ENCODE measurements at places on chromosomes 6 and 20.

DNA sequence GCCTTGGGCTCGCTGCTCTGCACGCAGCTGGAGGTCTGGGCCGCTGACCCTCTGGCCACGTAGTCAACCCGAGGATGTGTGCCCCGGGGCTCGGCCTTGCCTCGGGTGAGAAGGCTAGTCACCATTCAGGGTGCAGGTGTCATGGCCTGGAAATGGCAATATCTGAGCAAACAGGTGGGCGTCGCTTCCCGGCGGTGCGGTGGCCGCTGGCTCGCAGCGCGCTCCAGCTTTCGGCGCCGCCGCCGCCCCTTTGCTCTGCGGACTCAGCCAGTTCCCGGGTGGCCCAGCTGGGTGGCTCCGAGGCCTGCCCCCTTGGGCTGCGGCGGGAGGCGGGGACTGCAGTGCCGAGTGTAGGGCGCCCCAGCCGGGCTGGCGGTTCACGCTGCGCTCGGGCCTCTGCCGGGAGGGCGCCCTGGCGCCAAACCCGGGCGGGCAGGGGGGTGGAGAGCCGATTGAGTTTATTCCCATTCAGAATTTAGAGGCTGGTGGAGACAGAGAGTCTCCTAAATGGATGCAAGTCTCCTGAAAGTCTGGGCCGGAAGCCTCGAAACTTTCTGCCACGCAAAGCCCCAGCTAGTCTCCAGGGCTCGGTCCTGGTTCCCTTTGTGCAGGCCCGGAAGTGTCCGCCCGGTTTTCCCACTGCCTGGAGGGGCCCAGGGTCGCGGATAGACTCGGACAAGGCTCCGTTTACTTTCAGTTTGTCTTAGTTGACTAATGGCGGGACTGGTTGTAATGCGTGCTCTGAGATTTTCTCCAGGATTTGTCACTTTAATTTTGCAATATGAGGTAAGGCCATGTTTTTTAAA lies 11.3 kb upstream of the TFAP2A start:
- peak; percentile 69 for DNase-seq

DNA sequence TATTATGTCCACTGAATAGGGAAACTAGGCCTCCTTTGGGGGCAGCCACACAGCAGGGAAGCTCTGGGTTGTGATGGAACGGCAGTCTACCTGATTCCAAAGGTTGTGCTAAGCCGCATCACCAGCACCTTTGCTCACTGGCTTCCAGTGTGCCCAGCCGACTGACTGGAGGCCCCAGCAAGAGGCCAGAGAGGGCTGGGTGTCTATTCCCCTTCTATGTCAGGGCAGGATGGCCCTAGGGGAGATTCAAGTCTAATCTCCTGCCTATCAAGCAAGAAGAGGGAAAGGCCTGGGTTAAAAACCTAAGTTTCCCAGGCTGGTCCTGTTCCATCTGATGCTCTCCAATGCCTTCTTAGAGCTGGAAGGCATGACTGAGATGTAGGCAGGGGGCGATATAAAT lies 53.6 kb downstream of the JPH2 start:
- DNase-seq = no peak

GRCh38 chr6:79821859-79822258 lies 125.5 kb downstream of the ELOVL4 start:
- DNase-seq = no peak

- no peak for DNase-seq
Observed at GRCh38 chr6:3053231-3053508, 15.1 kb upstream of the RIPK1 start.

GRCh38 chr6:16437095-16437494 lies 198.7 kb downstream of the GMPR start:
- no peak for DNase-seq

- DNase-seq = no peak
Observed at GRCh38 chr20:3766422-3767109, 987 bp downstream of the ADISSP start.

GRCh38 chr6:27672113-27672799 lies 199.4 kb upstream of the ZNF184 start:
- DNase-seq = peak; percentile 72

DNA sequence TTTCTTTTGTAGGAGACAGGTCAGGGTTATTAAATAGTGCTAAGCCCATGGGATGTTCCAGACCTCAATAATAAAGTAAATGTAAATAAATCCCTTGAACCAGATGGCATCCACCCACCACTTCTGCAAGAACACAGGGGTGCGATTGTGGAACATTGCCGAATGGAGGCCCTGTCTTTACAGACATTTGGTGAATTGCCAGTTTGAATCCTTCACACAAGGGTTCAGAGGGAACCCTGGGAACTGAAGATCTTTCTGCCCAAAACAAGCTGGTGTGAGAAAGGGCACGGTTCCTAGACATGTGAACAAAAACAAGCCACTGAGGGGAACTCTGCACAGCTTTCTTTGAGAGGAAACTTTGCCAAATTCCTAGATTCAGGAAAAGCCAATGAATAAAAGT lies 30.2 kb upstream of the RNF8 start:
- no peak for DNase-seq

- DNase-seq = peak; percentile 64
Observed at GRCh38 chr6:29792123-29793035, 35.2 kb upstream of the HLA-G start.

DNA sequence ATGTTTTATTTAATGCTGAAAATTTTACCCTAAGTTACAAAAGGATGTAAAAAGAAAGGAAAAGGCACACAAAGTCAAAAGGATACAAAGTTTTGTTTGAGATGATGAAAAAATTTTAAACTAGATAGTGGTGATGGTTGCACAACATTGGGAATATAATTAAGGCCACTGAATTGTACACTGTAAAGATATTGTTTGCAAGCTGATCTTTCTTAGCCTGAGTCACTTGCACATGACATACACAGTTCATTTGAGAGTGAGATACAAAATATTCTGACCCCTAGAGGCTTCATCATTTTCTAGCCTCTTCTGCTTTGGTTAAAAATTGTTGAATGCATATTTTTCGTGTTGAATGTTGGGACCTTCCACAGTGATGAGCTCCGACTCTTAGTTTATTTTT lies 462.6 kb downstream of the HDGFL1 start:
- no peak for DNase-seq

GRCh38 chr6:162856885-162857284 lies 129.1 kb downstream of the PACRG start:
- peak; percentile 26 for DNase-seq

DNA sequence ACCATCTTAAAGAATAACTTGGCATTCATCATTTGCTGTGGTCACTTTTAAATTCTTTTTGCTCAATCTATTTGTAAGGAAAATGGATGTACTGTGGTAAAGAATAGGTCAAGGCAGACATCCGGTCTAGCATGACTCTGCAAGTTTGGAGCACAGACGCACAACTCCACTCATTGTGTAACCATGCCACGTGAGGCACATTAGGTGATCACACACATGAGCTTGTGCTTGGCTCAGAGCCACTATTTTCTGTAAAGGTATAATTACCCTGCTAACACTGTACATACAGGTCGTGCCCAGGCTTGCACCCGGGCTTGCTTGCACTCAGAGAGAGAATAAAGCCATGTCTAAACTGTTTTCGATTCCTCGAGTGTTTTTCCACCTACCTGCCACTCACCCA lies 1289.1 kb upstream of the ADGRB3 start:
- DNase-seq = no peak

DNA sequence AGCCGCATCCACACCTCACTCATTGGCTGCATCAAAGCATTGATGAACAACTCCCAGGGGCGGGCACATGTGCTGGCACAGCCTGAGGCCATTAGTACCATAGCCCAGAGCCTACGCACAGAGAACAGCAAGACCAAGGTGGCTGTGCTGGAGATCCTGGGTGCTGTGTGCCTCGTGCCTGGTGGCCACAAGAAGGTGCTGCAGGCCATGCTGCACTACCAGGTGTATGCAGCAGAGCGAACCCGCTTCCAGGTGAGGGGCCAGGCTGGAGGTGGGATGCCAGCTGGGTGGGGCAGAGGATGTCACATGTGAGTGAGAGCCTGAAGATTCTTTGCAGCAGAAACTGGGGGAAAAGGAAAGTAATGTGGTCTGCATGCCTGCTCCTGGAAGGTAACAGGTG lies 66.7 kb downstream of the MOCS1 start:
- no peak for DNase-seq

DNA sequence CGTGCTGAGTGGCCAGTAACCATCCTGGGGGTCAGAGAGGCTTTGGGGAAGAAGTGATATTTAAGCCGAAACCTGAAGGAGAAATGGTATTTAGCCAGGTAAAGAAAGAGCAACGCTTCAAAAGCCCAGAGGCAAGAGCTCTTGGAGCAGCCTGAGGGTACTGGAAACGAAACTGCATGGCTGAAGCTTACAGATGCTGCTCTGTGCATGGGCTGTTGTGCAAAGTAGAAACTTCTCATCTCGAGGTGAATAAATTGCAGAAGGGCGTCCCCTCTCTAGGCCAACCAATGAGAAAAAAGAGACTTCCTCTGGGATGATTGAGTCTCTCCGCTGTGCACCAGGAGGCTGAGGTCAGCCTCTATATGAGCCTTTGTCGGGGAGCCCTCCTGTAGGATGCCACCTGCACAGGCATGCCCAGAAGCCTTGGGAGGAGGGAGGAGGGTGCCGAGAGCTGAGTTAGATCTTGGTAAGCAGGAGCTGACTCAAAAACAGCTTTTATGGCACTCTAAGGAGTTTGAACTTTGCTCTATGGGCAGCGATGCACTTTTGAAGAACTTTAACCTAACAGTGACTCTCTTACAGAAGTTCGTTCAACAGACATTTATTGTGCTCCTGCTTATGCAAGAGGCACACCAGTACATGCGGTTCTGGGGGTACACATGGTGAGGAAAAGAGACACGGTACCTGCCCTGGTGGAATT lies 61.6 kb upstream of the EDN1 start:
- no peak for DNase-seq

DNA sequence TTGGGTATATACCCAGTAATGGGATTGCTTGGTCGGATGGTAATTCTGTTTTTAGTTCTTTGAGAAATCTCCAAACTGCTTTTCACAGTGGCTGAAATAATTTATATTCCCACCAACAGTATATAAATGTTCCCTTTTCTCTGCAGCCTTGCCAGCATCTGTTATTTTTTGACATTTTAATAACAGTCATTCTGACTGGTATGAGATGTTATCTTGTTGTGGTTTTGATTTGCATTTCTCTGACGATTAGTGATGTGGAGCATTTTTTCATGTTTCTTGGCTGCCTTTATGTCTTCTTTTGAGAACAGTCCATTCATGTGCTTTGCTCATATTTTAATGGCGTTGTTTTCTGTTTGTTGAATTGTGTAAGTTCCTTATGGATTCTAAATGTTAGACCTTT lies 641.6 kb downstream of the HACE1 start:
- no peak for DNase-seq

GRCh38 chr6:181049-181654 lies 111.1 kb upstream of the DUSP22 start:
- DNase-seq = no peak

- DNase-seq = no peak
Observed at GRCh38 chr6:16405375-16405774, 167.0 kb downstream of the GMPR start.

DNA sequence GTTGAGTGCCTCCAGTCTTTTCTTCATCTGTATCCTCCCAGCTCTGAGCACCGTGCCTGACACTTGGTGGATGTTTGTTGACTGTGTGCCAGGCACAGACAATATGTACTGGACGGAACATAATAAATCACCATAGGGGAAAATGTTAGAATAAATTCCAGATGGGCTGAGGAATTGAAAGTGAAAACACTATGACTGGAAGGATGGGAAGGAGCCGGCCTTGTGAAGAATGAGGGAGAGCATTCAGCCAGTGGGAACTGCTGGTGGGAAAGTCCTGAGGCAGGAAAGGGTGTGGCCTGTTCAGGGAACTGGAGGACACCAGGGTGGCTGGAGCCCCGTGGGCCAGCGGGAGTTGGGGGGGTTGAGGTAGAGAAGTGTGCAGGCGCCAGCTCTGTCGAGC lies 75.4 kb downstream of the MTHFD1L start:
- DNase-seq = no peak

- DNase-seq = no peak
Observed at GRCh38 chr6:167751579-167752115, 75.1 kb upstream of the AFDN start.

DNA sequence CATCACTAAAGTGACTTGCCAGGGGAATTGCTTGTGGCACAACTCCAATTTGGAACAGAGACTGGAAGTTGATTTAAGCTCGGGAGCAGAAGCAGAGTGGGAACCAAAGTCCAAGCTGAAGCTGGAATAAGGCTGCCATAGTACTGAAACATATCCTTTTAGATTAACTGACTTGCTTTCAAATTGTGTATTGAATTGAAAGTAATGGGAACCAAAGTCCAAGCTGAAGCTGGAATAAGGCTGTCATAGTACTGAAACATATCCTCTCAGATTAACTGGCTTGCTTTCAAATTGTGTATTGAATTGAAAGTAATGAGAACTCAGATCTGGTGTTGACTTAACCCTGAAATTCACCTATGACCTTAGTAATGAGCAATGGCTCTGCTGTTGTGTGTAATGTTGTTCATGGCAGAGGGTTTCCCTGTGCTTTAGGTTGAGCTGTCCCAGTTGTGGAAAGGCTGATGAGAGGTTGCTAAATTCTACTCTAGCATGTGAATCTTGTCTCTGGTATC lies 40.2 kb downstream of the CENPW start:
- no peak for DNase-seq

DNA sequence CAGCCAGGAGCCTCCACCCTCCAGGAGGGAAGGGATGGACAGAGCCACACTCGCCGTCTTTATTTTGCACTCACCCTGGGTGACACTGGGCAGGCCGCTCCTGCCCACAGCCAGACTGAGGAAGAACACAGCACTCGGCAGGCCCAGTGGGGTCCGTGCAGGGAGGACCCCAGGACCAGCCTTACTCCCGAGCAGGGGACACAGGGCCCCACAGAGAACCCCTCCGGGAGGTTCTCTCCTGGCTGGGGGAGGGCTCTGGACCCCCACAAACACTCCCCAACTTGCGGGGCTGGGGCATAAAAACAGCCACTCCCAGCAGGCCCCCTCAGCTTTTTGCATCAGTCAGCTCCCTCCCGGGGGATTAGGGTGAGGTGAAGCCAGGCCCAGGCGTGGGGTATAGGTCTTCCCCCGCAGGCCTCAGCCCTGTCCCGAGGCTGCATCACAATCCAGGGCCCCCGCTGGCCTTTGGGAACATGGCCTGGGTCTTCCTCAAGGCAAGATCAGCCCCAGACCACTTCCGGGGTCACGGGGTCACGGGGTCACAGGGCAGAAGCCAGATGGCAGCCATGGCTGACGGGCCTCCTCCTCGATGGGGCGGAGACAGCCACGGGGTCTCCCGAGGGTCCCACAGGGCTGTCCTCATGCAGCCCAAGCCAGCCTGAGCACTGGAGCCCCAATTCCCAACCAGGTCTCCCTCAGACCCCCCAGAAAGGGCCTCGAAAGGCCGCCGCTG lies 3.2 kb downstream of the TNFRSF6B start:
- DNase-seq = peak; percentile 65

DNA sequence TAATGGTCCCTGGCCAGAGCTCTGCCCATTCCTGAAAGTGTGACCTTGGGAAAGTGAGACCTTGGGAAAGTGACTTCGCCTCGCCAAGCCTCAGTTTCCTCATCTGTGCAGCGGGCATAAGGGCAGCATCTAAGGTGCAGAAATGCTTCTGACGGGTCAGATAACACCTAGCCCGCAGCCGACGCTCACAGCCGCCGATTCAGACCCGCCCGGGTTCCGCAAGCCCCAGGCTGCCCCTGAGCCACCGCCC lies 486 bp downstream of the FKBP1A start:
- no peak for DNase-seq
